ENCODE measurements at places on chromosomes 2 and 18.

- DNase-seq, result no peak
These were observed 139.4 kb downstream of the WDSUB1 start for GRCh38 chr2:159146996-159147666.

DNA sequence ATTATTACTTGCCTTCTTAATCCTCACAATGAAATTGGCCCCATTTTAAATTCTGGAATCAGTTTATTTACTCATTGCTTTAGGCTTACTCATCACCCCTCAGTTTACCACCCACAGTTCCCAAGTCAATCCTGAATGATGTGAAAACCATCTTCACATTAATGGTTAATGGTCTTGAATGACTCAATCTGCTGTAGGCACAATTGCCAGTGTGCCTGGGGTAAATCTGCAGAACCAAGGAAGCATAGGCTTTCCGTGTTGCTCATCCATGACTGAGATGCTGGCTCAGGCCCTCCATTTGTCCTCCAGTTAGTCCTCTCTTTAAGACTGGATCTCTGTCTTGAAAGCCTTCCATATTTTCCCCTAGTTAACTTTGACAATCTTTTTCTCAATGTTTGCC is 164.5 kb downstream of the PMAIP1 start:
- DNase-seq, result no peak

GRCh38 chr2:102424754-102425153 is 1.8 kb downstream of the IL18RAP start:
- DNase-seq, result no peak

DNA sequence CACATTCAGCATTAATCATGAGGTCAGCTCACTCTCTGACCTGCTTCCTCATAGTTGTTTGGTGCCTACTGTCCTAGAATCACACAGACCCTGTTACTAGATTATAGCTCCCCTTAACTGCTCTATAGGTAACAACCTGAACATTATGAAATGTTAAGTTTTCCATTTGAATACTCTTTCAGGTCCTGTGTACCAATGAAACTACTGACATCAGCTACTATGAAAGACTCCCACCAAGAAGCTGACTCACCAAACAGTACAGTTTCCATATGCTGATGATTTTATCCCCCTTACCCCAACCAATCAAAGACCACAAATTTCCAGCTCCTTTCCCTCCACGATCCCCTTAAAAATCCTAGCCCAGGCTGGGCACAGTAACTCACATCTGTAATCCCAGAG is 56.3 kb downstream of the SRBD1 start:
- DNase-seq, result no peak

GRCh38 chr2:174121612-174122011 is 126.7 kb downstream of the OLA1 start:
- DNase-seq, result no peak

- no peak for DNase-seq
These were observed 111.7 kb downstream of the BCL11A start for GRCh38 chr2:60441800-60442199.
